Naive thymus-derived CD8-positive, alpha-beta T cell (primary cell): ENCODE measurements at places on chromosomes 3 and 15. TPM values are rescaled to one million over a fixed set of nuclear protein-coding genes. Genes with fewer than 3 reads are reported as not detected.

STRA6 gene
- not detected for polyA plus RNA-seq

DNA sequence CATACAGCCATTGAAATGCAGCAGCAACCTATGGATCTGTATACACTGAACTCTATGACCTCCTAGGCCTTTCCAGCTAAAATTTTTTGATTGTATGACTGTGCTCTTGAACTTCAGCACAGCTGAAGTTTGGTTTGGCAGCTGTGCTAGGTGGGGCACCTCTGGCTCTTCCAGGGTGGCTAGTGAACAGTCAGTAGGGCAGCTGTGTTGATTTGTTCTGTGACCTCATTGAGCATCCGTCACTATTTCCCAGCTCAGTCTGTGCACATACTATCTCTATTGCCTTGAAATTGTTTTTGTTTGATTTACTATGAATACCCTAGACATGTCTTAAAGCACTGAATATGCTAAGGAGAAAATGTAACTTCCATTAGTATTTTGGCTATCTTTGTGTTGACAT is 363.2 kb upstream of the NAALADL2 start:
- DNase-seq = no peak

- DNase-seq = no peak
Observed at GRCh38 chr3:130682131-130682530, 64.5 kb downstream of the PIK3R4 start.

FOXB1 gene
- not detected for polyA plus RNA-seq

DNA sequence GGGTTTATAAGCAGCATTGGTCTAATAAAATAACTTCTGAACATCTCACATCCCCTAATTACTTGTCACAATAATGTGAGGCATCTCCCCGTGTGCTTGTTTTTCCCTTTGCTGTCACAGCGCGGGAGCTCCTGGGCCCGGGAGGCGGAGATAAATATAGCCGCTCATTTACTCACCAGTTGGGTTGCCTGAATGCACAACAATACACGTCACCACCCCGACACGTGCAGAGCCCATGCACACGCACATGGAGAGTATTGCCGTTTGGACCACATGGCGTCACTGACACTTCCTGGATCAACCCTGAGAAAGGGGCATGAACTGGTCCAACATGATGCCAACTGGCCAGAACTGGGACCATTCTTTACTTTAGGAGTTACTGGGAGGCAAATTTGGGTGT is 76.2 kb downstream of the MRPL46 start:
- no peak for DNase-seq

MOBP gene
- polyA plus RNA-seq = not detected

GRCh38 chr15:41862515-41863116 is 24.0 kb downstream of the PLA2G4B start:
- DNase-seq = no peak

ZNF860 gene
- not detected for polyA plus RNA-seq
